HAP-1 (cell line): ENCODE measurements at places on chromosomes 2 and 18.

- DNase-seq = no peak
Measured at GRCh38 chr2:237231593-237231992, 145.9 kb downstream of the COPS8 start.

DNA sequence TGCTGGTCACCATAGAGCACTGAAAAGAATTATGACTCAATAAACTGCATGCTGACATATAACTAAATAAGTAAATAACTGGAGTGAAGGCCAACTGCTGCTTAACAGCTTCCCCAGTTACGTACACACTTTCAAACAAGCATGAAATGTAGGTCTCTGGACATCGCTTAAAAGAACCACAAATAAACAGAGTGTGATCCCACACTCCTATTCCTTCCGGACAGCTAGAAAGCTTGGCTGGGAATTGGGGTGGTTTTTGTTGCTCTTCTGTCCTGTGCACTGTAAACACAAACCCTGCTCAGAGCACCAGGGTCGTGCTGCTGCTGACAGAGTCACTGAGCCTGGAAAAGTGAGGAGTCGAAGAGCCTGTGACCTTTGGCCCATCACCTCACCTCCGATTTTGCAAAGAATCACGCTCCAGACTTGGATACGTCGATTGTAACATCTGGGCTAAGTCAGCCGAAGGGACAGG is 162.7 kb upstream of the NT5C1B start:
- no peak for DNase-seq

GRCh38 chr2:138066841-138067240 is 102.6 kb downstream of the HNMT start:
- DNase-seq = no peak

DNA sequence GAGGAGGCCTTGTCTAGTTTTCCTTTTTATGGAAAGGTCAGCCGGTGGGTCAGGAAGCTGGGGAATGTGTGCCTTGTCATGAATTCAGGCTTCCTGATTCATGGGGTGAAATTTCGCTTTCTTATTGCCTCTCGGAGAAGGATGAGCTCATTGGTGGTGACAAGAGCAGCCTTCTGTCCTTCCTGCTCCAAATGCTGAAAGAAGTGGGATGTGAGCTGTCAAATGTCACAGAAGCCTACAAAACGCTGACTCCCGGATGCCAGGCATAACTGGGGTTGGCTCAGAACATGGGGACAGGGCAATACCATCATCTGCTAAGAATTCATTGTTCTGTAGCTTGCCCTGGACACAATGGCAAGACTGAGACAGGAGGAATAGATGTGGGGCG is 55.8 kb upstream of the FAM136A start:
- no peak for DNase-seq

DNA sequence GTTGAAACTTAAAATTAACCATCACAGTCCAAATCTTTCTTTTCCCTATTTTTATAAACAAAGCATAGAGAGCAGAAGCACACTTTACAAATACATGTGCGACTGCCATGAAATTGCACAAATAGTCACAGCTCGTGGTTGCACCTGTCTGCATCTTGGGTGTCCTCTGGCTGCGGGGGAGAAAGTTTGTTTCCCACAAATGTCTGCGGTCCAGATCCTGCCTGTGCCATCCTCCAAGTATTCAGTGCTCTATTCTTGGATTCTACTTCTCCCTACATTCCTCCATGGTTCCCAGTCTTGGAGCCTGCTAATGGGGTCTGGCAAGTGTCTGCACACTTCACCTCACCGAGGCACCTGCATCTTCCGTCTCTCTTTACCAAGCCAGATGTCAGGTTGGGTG is 52.2 kb downstream of the SMIM21 start:
- DNase-seq = no peak

DNA sequence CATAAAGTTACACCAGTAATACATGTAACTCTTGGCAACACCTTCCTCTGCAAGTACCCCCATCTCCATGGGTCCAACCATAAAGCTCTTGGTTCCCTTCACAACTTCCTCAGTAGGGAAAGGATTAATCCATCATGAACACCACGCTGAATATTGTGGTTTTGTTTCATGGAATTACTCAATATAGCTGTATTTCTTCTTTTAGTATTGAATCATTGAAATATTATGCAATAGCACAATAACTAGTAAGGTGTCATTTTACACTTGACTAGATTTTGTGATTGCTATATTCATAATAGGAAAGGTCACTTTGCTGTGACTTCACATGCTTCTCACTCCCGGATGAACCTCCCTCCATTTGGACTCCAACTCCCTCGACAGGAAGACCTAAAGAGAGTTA is 29.7 kb upstream of the PID1 start:
- no peak for DNase-seq

DNA sequence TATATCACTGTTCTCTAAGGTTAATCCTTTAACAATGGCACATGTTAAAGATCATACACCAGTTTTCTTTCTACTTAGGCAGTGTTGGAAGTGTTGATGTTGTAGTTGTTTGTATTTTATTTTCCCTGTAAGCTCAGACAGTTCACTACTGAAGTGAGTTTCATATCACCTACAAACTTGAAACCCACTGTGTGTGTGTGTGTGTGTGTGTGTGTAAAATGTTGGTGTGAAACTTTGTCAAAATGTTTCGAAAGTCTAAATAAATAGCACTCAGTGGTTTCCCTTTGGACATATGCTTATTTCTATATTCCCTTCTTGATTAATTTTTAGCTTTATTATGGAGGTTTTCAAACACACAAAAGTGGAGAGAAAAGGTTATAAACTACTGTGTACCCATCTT is 79.8 kb upstream of the CAVIN2 start:
- no peak for DNase-seq

- DNase-seq = no peak
Measured at GRCh38 chr2:26778507-26778906, 7.3 kb upstream of the CENPA start.

GRCh38 chr2:241948901-241949735 is 79.6 kb downstream of the RTP5 start:
- DNase-seq = no peak

GRCh38 chr18:44819944-44820510 is 139.3 kb downstream of the SETBP1 start:
- no peak for DNase-seq

- peak; percentile 57 for DNase-seq
Measured at GRCh38 chr18:42289526-42289925, 334.5 kb downstream of the PIK3C3 start.

- no peak for DNase-seq
Measured at GRCh38 chr2:203582468-203582867, 47.4 kb upstream of the RAPH1 start.

DNA sequence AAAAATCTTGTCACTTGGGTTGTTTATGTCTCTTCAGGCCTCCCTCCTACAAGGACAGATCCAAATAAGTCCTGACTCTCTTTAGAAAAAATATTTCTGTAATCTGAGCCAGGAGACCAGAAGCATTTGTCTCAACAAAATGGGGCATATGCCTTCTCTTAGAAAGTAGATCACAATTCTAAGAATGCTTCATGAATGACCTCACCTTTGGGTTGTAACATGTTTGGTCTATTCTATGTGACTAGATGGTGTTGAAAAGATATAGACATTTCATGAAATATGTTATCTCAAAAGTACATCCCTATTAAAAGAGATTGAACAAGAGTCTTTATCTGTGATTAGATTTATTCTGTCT is 159.0 kb upstream of the SETBP1 start:
- no peak for DNase-seq

DNA sequence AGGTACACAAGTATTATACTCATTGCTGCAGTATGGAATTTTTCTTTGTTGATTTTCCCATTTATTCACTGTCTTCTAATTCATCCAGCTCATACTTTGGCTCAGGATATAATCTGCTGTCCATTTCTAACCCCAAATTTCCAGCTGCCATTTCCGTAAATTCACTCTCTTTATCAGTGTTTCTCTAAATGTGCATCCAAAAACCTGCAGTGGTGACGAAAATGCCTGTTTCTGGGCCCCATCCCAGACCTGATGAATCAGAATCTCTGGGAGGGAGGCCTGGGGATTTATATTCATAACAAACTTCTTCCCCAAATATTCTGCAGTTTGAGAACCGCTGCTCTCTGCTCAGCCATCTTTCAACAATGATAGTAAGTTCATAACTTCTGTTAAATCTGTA is 86.6 kb downstream of the VWC2L start:
- DNase-seq = no peak

- DNase-seq = no peak
Measured at GRCh38 chr2:172962824-172963223, 112.8 kb upstream of the MAP3K20 start.

GRCh38 chr2:168997794-168998193 is 33.3 kb downstream of the ABCB11 start:
- no peak for DNase-seq

DNA sequence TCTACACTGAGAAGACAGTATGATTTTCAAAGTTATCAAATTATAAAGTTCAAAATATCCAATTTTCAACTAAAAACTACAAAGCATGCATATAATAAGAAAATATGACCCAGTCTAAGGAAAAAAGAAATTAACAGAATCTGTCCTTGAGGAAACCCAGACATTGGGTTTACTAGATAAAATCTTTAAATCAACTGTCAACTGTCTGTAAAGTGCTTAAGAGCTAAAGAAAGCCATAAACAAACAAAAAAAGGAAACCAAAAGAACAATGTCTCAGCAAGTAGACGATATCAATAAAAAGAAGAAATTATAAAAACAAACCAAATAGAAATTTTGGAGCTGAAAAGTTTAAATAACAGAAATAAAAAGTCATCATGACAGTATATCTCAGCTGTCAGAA is 10.5 kb upstream of the ABCB11 start:
- no peak for DNase-seq

DNA sequence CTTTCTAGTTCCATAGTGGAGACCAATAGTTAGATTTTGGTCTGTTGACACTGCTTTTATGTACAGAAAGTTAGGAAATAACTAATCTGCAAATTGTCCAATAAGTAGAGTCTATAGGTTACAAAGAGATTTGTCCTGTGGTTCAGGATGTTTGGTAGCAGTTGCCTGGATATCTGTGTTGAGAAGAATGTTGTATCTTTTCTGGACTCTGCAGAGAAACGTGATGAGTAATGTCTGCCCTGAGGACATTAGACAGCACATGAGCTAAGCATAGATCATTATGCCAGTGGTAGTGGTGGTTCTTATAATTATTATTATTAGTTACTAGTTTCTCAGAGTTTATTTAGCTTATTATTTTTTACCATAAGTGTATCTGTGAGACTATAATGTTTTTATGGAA is 65.8 kb downstream of the ANKRD62 start:
- no peak for DNase-seq

DNA sequence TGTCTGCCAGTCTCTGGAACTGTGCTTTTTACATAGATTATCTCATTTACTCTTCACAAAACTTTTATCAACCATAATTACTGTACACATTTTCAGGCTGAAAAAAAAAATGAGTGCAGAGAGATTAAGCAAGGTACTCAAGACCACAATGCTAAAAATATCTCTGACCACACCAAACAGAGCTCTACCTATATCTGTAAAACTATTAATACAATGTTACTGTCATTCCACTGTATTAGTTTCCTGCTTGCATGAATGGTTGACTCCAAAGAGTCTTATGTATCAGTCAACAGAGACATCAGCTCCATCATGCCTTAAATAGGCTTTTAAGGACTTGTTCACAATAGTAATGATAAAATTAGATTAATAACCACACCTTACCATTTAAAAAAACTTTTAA is 134.7 kb upstream of the CCDC150 start:
- no peak for DNase-seq

GRCh38 chr2:229118927-229119326 is 152.2 kb downstream of the PID1 start:
- DNase-seq = no peak

DNA sequence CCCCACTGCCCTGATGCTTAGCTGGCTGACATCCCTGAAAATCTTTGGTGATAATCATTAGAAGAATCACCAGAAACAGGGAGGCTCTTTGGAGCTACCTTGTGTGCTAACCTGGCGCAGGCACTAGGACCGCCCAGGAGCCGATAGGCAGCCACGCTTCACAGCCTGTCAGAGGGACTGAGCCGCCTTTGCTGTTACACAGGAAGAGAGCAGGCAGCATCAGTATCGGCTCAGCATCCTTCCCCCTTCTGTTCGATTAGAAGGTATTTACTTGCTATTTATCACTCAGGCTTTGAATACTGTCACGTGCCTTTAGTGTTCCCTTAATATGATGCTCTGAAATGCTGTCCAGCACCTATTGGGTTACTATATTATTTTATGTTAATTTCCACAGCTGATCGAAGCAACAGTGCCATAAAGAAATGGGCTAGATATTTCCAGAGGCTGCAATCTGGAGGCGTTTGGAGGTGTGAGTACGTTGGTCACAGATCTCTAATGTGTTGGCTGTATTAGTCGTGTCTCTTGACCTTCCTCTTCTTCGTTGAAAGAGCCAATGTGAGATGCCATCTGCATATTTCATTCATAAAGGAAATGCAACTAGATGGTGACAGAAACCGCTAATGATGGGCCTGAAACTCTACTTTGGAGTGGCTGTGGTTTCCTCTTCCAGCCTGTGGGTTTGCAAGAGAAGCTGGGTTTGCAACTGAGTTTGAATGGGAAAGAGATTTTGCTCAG is 110.4 kb upstream of the RAB27B start:
- peak; percentile 26 for DNase-seq

GRCh38 chr2:205747829-205748386 is 65.6 kb downstream of the NRP2 start:
- DNase-seq = no peak

- no peak for DNase-seq
Measured at GRCh38 chr2:215347878-215348277, 36.0 kb downstream of the ATIC start.

DNA sequence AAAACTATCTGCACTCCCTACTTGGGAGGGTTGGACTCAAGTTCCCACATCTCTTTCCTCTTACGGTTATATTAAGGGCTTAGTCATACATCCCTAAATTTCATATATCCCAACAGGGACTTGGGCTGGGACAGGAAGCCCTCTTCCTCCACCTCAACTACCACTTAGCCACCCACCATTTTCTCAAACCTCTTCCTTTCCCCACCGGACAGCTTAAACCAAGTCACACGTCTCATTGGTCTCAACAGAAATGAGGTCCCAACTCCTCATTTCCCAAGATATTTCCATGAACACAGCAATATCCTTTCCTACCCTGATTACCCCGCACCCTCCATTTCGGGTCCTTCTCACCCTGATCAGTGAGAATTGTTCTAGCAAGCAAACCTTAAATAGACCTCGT is 736 bp downstream of the ZSCAN30 start:
- DNase-seq = no peak

DNA sequence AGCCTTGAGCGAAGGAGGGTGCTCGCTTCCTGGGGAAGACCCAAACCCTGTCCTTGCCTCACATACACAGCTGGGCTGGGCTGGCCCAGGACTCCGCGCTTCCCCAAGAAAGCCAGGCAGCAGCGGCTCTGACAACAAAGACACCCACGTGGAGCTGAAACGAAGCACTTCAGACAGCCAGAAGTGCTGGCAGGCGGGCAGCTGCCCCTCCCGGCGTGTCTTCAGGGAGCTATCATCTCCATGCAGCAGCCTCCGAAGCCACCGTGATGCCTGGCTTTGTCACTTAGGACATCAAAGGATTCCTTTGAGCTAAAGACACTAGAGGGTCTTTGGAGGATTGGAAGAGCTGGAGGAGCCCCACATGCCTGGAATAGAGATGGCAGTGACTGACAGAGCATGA is 35.2 kb downstream of the C1QL2 start:
- DNase-seq = no peak
